ENCODE measurements at places on chromosomes 2 and 18. TPM values are rescaled to one million over a fixed set of nuclear protein-coding genes. Genes with fewer than 3 reads are reported as not detected.

DSC3 gene
- 1.2 TPM for total RNA-seq

C2orf81 gene
- 2.7 TPM for total RNA-seq

DSG3 gene
- total RNA-seq: not detected

POTEI gene
- not detected for total RNA-seq

MGAT5 gene
- 12.2 TPM for total RNA-seq

OXER1 gene
- total RNA-seq: not detected

OSBPL1A gene
- total RNA-seq: 14.8 TPM

CPO gene
- not detected for total RNA-seq

GALNT3 gene
- total RNA-seq: not detected

TEX44 gene
- not detected for total RNA-seq

CROCC2 gene
- total RNA-seq: not detected

STPG4 gene
- not detected for total RNA-seq

VSNL1 gene
- not detected for total RNA-seq
